Lung (tissue), 17 donors: ENCODE measurements at places on chromosomes 12 and 14. TPM values are rescaled to one million over a fixed set of nuclear protein-coding genes. Genes with fewer than 3 reads are reported as not detected.
A peak's percentile ranks its signal among the peaks of the same experiment; 100 is the strongest.

DNA sequence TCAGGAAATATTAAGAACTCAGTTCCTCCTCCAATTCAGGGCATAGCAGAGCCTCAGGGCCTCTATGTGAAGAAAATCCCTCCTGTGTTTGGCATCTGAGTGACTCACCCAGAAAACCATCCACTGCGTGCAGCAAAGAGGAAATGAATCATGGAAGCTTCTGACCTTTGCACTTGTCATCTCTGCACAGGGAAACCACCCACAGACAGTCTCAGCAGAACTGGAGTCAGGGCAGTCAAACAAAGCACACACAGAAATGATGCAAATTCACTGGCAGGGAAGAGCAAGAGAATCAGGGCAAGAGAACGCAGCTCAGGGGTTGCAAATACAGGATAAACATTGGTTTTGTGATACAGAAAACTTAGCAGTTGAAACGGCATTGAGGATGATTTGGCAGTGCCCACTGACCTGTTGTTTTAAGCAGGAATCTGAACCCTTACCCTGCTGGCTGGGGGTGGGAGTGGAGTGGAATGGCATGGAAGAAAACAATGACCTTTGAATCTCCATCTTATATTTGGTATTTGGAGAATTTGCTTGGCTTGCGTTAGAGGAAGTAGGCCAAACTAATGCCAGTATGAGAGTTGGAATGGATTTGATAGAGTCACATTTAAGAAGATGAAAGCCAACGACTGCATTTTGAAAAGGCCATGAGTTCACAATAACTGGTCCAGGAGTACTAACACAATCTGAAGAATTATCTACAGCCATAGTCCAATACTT, 53.5 kb downstream of the PHLDA1 start:
- peak; percentile 76 for DNase-seq

DNA sequence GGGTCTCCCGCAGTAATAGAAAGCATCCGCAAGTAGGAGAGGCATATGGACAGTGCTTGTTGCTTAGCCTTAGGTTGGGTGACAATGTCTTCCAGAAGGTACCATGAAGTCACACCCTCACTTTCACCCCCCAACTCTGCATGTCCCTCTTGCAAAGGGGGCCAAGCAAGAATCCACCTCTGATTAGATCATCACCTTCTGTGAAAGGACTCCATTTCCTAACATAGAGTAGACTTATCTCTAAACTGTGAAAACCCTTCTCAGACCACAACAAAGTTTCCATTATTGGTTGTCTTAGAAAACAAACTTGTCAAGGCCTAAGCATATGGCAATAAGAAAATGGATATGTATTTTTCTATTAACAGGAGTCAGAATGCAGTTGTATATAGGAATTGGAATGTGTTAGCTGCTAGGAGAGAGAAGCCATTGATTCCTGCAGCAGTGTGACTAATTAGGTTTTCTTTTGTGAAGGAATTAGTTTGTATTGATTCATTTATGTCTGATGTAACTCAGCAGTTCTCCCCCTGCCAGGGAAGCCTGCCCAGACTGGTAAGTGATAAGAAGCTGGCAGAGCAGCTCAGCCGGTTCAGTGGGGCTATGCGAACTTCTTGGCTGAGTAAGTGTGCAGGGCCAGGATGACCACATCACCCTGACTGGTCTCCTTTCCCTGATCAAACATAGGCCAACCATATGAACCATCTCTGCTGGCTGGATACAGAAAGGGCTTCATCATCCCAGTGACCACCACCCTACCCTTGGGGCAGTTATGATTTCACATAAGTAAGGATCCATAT, 107.3 kb upstream of the CCDC196 start:
- DNase-seq = no peak

GPR65 gene
- polyA plus RNA-seq = 8.1 TPM

OVCH1 gene
- 0.69 TPM for polyA plus RNA-seq

DNA sequence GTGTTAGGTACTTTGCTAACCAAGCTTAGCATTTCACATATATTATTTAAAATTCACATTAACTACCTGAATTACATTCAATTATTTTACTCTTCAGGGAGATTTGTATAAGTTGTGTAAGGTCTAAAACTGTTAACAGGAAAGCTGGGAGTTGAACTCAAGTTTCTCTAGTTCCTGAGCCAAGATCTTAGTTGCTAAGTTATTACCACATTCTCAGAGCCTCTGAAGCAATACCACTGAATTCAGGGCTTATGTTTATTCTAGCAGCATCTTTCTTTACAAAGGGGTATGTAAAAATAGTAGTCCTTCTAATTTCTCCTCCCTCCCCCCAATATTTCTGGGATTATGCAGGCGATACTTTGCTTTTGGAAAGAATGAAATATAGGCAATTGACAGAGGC, 786.8 kb downstream of the DIO2 start:
- DNase-seq = no peak
